Stimulated activated CD4-positive, alpha-beta T cell treated with anti-CD3 and anti-CD28 coated beads, Interleukin-15, amount 100 ng/mL, for 1 hour (primary cell): ENCODE measurements at places on chromosomes 6 and 20.

DNA sequence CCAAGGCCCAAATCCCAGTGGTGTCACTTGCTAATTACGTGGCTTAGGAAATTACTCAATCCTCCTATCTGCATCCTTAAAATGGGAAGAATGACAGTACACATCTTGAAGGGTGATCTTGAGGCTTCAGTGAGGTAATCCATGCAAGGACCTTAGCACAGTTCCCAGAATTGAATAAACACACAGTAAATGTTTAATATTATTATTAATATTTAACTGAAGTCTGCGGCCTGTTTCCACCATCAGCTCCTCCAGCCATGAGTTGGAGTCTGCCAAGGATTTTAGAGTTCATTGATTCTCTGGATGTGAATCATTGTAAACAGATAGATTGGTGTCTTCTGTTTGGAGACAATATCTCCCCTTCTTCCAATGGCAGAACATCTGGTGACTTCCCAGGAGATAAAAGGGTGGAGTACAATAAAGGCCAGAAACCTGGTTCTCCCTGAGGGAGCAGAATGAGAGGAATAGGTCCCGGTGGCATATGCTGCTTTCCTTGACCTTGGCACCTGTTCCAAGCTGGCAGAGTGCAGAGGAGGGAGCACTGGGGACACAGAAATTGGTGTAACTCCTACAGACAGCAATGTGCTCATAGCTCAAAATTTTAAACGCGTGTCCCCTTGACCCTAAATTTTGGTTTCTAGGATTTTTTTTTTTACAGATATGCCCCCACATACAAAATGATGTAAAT lies 25.4 kb downstream of the UNC5CL start:
- DNase-seq: no peak

- DNase-seq: no peak
Observed at GRCh38 chr20:47058236-47058635, 163.6 kb downstream of the EYA2 start.

- no peak for DNase-seq
Observed at GRCh38 chr20:8895472-8895871, 173.4 kb upstream of the PLCB4 start.

DNA sequence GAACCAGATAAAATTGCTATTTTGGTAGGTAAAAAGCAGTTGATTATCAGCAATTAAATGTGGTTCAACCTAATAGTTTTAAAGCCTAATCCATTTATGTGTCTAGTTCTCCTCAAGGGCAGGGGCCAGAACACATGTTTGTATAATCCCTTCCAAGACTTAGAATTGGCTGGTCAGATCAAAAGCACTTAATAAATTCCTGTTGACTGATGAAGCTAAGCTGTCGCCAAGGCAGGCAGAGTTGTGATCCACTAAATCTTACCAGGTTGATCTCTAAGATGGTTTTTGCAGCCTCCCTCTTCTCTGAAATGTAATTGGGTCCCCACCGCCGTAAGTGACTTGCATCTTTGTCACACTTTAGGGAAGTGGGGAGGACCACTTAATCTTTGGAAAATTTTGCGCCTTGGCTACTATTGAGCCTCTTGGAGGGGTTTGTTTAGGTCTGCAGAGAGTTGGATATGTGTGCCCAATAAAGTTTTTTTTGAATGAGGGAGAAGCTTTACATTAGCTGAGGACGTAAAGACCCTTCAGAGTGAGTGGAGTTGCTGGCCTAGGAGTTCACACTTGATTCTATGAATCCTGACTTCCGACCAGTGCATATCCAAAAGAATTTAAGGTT lies 65.9 kb downstream of the PHF20 start:
- DNase-seq: no peak

DNA sequence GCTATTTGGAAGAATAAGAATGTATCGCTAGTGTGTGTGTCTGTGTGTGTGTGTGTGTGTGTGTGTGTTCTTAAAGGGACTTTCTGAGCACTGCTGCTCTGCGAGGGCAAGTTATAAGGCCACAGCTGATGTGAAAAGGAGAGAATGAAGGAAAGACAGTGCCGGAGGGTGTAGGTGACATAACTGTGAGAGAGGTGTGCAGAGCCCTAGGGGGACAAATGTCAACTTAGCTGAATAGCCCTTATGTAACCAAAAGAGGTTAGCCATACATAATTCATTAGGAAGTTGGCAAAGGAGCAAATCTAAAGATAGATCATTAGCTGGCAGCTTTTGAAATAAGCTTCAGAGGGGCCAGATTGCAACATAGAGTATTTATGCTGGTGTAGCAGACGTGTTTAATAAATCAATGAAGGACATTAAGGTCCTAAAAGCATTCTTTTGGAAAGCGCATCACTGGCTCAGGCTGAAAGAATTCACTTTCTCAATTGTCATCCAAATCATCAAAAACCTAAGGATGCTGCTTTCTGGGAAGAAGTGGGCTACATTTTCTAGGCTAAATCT lies 81.0 kb downstream of the NDUFAF5 start:
- no peak for DNase-seq
